Right hindlimb (tissue), 1 donor: ENCODE measurements at places on chromosomes 6 and 20.

GRCh38 chr20:61853073-61854005 is 212.3 kb downstream of the TAF4 start:
- DNase-seq: no peak

- DNase-seq: no peak
Measured at GRCh38 chr6:46751658-46752057, 4.9 kb downstream of the ANKRD66 start.

DNA sequence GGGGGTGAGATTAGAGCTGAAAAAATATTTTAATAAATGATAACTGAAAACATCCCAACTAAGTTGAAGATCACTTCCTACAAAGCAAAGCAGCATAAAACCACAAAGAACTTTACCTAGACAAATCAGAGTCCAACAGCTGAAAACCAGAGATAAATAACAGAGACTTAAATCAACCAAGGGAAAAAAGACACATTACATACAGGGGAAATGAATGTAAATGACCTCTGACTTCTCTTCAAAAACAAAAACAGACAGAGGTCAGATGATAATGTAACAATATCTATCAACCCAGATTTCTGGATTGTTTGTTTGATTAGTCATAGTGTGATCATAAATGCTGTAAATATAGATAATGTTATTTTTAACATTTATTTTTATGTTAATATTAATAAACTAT is 782.8 kb downstream of the TFAP2A start:
- no peak for DNase-seq

GRCh38 chr6:166515072-166515810 is 71.2 kb downstream of the RAMACL start:
- DNase-seq: no peak

DNA sequence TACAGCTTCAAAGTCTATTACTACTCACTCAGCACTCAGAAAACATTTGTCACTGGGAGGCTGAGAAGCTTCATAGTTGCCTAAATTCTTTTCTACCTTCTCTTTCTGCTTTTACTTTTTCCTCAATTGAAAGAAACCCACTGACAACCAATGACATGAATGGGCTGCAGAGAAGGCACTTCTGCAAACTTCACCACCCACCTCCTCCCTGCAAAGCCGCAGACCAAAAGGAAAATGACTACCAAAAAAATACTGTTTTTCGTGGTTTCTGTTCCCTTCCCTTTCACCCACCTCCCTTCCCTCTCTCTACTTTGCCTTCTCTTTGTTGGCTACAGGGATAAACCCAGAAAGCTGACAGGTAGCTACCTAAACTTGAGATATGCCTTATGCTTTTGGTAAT is 3.2 kb downstream of the GNAS-AS1 start:
- DNase-seq: no peak

DNA sequence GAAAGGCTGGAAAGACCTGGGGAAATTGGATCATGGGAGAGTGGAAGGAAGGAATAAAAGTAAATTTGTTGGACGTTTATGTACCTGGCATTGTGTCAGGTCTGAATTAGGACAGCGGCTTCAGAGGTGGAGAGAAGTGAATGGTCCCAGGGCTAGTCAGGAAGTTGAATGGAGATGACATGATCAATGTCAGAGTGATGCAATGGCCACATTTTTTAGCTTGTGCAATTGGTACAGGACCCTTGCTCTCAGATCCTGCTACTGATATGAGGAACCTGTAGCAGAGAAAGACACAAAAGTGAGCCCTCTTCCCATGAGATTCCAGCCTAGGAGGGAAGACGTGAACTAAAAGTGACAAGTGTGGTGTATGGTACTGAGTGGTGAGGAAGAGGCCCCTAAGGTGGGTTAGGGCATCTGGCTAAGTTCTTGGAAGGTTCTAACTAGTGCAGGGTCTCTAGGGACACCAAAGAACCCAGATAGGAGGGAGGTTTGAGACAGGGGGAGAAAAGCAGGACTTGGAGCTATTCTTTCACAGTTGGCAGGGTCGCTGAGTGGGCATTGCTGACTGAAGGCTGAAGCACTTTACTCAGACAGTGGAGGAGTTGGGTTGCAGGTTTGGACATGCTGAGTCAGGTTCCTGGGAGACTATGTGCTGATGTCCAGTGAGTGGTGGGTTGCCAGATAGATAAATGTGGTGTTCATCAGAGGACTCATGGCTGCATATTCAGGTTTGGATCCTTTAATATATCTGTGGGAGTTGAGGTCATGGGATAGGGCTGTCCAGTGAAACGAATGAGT is 266.1 kb upstream of the RNF24 start:
- no peak for DNase-seq

- DNase-seq: no peak
Measured at GRCh38 chr6:168804331-168804730, 363.3 kb downstream of the SMOC2 start.

GRCh38 chr6:126682440-126682839 is 342.5 kb downstream of the CENPW start:
- DNase-seq: no peak

DNA sequence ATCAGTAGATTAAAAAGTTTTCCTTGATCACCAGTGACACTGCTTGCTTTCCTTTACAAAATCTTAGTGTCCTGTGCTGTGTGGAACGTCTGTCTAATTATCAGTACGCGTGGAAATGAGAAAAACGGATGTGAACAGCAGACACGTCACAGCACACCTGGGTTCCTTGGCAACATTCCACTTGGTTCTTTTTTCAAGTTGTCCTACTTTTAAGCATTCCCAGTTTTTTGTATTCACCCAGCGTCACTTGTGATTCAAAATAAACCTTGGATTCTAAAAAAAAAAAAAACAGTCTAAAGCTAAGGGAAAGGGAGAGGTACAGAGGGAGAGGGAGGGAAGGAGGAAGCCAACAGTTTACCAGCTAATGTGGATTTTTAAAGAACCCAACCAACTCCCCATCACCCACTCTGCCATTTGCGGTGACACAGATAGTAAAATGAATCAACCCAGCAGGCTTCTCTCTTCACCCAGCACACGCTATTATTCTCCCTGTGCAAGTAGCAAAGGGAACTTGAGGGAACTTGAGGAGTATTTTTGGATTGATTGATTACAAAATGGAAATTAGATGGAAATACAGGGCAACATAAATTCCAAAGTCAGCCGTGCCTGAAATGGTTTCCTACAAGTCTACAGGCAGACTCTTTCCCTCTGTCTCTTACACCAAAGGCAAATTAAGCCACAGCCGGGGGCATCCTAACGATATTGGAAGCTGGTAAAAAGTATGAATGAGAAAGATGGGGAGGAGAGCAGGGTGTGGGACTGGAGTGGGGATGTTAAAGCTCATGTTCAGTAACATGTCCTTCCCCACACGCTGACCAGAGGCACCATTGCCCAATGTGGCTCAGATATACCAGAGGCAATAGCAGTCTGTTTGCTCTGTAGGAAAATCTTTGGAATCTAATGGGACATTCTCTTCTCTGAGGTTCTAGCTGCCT is 129.8 kb downstream of the SASH1 start:
- DNase-seq: no peak

GRCh38 chr20:39245685-39246311 is 283.7 kb downstream of the DHX35 start:
- no peak for DNase-seq

DNA sequence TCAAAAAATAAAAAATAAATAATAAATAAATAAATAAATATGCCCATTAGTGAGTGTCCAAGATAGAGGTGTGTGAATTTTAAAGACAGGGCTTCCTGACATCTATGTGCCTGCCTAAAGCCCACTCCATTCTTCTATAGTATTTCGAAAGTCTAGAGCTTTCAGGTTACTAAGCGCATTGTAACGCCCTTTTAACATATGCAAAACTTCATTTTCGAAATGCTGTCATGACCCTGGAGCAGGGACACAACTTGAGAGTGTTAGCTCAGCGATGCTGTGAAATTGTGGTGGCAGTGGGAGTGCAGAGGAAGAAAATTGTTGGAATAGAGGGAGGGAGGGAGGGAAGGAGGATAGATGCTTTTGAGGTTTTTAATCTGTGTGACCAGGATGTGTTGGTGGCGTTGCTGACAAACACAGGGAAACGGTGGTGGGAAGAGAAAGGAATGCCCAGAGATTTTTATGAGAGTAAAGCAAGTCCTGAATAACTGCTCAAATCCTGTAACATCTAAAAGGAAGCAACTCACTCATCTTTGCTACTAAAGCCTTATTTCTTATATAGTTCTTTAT is 169.3 kb downstream of the ARID1B start:
- no peak for DNase-seq

- no peak for DNase-seq
Measured at GRCh38 chr6:109091314-109092024, 3.2 kb downstream of the SESN1 start.

DNA sequence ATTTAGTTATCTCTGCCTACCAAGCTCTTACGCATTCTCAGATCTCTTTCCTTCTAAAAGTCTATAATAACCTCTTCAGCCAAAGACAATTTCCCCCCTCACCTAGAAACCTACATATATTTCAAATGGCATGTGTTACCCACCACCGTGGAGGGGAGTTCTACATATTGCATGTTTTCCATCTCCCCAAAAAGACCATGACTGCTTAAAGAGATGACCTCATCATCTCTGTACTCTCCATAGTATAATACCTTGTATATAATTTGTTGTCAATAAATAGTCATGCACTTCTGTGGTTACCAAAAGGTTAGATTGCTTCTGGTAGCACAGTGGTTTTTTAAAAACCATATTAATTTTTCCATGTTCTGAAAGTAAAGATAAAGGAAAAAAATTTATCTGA is 148.4 kb downstream of the TBX18 start:
- no peak for DNase-seq

GRCh38 chr6:106732376-106732940 is 103.1 kb downstream of the QRSL1 start:
- no peak for DNase-seq

DNA sequence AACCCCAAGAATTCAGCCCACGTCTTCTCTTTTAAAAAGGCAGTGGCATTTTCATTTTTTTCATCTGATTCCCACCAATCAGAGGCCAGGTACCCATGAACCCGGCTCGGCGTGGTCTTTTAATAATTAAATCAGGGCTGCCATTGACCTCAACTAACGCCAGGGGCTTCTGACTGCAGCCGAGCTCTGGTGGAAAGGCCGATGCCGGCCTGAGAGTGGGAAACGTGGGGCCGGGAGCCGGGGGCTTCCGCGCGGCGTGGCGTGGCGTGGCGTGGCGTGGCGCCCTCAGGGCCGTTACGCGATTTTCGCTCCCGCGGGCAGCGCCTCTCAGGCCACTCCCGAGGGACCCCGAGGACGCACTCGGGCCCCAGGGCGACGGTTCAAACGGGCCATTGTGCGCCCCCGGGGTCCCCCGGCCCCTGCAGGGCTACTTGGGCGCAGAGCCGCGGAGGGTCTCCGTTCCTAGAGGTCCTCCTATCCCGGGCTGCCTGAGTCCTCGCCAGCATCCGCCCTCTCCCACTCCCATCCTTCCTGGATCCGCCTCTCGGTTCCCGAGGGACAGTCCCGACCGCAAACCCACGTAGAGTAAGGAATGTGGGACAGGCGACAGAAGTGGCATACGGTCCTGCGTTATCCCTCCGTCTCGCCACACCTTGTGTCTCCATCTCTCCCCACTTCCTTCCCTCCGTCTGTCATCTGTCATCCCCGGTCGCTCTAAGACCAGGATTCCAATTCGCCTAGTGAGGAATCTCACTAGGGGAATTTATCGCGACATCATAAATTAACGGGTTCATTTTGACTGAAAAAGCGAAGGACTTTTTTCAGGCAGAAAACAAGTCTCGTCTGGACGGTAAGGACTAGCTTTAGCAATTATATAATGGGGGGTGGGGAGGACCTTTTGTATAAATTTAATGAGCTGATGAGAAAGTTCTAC is 876 bp upstream of the TBPL1 start:
- DNase-seq: peak; percentile 82

DNA sequence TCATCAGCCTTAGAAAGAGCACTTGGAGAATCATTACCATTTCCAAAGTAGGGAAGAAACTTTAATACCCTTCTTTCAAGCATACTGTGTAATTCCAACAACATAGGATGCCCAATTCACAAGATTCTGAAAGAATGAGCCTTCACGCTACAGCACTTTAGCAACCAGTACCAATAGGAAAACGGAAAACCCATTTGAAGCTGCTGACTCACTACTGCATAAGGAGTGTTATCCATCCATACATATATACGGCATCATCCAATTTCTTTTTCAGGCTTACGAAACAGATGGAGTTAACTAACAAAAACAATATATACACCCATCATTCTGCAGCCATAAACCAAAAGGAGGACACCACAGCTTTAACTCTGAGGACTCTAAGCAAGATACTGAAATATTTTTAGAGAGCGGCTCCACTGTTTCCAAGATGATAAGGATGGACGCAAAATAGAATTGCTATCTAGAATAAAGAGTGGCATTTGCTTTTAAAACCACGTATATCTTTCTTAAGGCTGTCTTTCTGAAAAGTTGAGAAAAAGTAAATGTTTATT is 24.9 kb downstream of the FYN start:
- no peak for DNase-seq

DNA sequence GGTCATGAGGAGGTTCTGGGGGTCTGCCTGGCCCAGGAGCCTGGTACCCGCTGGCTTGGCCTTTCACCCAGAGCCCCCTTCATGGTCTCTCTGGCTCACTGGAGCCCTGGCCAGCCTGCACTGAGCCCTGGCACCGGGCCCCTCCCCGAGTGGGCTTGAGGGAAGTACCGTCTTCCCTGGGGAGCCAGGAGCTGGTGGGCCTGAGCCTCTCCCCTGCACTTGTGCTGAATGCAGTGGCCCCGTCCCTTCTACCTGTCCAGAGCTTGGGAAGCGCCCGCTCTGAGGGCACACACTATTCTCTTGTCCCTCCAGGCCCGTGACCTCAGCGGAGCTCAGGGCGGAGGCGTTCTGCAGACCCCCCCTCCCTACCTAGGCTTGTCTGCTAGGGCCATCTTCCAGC is 62.2 kb downstream of the TCP11 start:
- DNase-seq: peak; percentile 7

- no peak for DNase-seq
Measured at GRCh38 chr6:166168616-166169548, 1.2 kb upstream of the TBXT start.

DNA sequence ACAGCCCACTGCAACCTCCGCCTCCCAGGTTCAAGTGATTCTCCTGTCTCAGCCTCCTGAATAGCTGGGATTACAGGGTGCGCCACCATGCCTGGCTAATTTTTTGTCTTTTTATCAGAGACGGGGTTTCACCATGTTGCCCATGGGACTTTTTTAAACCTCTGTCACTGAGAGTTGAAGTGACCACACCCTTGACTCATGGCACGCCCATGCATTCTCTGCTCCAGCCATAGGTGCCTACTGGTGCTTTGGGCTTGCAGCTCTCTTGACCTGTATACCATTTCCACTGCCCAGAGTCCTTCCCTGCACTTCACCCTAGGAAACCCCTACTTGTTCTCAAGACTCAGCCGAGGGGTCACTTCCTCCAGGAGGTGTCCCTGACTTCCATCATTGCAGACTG is 2.4 kb upstream of the SCRT2 start:
- DNase-seq: no peak

DNA sequence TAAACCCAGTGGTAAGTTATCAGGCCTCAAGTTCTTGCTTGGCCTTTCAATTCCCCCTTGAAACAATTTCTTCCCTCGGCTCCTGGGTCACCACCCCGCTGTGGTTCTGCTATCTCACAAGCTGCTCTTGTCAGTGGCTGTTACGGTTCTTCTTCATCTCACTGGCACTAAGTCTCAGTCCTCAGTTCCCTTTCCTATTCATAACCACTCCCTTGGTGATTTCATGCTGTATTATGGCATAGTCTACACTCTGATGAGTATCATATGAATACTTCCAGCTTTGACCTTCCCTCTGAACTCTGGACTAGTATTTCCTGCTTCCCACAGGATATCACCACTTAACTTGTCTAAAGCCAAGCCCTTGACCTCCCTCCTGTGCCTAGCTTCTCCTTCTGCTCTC is 7.9 kb downstream of the TAAR1 start:
- no peak for DNase-seq

- DNase-seq: no peak
Measured at GRCh38 chr6:8207869-8208191, 105.5 kb upstream of the EEF1E1 start.

- DNase-seq: no peak
Measured at GRCh38 chr6:5302220-5302946, 41.1 kb downstream of the FARS2 start.
